ENCODE measurements at places on chromosomes 4 and X.

DNA sequence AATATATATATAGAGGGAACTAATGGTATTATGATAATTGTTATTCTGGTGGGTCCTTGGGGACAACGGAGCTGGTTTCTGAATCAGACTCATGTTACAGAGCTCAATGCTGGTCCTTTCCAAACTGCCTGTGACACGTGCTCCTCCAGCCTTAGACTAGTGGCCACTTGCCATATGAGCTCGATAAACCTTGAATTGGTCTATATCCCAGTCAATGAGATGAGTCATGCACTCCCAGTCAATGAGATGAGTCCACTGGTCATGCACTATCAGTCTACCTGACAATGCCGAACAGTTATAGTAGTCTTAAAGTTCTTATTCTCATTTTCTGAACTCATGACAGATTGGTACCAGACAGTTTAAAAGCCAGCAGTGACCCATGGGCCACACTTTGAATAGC, 325.2 kb downstream of the LDB2 start:
- no peak for DNase-seq

- no peak for DNase-seq
Observed at GRCh38 chrX:10622197-10622596, 1.8 kb upstream of the MID1 start.

DNA sequence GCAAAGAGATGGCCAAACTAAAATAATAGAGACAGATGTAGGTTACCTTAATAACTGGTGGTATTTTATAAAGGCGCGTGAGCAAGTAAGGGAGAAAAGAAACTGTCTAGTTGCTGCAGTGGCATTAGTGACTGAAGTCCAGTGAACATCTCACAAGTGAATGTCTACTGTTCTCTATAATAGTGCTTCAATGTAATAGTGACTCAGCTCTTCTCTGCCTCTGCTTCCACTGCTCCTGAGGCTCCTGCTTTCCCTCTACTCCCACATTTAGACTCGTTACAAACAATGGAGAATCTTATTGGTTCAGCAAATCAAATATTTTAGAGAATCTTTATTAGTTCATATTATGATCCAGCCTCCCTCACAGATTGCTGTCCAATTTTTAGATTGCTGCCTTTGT, 779.1 kb upstream of the HTR2C start:
- DNase-seq: no peak

DNA sequence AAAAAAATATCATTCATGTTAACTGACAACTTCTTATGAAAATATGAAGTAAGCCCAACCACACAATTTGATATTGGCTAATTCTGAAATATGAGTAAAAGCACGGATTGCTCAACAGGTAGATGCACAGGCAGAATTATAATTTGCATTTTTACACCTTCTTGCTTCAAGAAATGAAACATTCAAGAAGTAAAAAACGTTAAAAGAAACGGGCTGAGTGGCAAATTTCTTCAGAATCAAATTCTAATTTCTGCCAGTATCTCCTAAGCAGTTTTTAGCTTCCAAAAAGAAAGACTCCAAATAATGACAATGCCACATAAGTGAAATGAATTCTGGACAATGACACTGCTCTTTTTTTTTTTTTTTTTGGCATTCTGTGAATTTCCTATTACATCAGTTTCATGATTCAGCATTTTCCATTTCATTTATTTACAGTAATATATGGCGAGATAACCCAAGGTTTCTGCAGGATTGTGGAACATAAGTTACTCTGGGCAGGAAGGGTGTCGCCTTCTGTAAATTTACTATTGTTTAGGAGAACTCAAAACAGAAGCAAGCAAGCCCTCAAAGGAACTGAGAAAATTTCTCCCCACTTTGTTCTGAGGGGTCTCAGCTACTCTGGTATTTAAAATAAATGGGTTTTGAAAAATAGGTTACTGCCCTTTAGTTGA, 1.4 kb downstream of the SEL1L3 start:
- DNase-seq: no peak

- no peak for DNase-seq
Observed at GRCh38 chrX:132809581-132809980, 148.8 kb downstream of the HS6ST2 start.

- DNase-seq: no peak
Observed at GRCh38 chr4:2082118-2082517, 23.0 kb downstream of the NAT8L start.

DNA sequence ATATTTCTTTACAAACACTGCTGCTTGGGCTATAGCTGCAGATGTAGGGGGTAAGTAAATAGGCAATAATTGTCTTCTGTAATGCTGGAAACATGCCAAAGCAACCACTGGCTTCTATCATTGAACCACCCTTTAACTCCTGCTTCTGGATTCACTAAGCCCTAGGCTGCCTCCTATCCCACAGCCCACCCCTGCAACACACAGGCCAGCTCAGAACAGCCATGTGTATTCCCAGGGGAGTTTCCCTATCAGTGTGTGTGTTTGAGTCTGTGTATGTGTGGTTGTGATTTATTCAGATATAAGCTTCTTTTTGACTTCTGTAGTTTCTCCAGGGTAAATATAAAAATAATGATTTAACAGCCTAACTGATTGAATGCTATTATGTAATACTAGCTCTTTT, 291.3 kb downstream of the PCDH10 start:
- no peak for DNase-seq

DNA sequence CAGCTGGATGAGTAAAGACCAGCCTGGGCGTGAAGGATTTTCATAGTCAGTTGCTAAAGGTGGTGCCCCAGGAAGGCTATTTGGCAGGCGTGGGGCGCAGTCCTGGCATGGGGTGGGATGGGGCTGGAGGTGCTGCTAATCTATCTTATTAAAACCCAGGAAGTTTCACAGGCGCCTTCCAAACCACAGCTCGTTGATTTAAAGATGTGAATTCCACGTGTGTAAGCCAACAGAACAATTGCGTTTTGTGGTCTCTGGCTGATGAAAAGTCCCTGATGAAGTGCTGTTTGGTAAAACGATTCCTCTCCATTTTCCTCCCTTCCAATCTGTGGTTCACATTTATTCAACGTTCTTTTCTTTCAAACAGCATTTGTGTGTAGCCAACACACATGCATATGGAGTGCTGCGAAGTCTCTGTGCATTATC, 105.0 kb downstream of the TBL1X start:
- DNase-seq: no peak

DNA sequence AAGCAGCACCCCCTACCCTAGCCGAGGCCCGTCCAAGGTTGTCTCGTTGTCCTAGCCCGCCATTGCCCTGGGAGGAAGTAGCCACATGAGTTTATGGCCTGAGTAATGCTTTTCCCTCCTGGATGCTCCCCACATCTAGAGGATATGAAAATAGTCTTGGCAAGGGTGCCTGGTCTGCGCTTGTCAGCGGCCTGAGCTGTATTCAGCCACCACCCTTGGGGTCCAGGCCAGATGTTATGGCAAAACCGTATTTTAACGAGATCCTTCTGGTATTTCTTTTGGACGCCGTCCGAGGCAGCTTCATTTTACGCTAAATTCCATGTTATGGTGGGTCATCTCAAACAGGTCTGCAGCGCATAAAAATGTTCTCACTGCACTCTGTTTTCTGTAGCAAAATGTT, 89.3 kb downstream of the GPR143 start:
- DNase-seq: no peak

GRCh38 chrX:154378059-154378798, 866 bp upstream of the EMD start:
- no peak for DNase-seq

DNA sequence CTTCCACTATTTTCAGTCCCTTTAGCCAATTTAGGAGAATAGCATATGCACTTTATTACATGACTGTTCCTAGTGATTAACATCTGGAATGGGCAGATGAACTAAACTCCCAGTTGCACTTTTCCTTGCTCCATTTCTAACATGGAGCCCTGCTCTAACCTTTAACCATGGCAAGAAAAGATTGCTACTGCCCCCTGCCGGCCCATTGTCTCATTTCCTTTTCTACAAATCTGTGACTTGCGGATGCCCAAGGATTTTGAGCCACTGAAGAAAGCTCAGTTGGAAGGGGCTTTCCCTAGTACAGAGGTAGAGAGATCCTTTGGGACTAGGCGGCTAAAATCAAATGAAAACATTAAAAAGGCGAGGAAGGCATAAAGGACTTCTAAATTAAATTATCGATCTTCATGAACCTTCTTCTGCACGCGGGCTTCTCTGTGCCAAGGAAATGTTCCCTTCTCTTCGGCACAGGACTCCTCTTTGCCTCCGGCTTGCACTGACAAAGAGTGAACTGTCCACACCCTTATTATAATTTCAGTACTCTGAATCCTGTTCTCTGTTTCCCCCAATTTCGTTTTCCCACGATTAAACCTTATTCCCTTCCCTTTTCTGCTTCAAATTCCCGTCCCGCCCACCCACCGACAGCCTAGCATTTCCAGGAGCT, 577 bp upstream of the GLRA2 start:
- DNase-seq: peak; percentile 60

DNA sequence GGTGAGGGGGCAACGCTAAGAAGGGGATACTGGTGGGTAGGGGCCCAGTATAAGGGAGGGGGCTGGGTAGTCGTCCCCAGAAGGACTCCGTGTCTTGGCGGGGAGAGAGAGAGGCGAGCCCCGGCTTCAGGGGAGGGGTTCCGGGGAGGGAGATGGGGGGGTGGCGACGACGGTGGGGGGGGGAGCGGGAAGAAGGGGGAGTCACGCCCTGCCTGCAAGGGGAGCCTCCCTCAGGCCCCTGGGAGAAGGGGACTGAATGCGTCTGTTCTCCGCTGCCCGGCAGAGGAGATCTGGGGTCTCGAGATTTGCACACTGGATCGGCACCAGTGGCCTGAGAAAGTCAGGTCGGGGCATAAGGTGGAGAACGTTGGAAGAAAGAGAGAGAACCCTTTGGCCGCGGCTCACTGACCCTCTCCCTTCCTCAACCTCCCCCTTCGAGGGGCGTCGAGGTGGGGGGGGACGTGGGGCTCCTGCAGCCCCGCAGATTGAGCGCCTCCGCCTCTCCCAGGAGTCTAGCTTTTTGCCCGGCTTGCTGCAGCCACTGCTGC, 609 bp upstream of the BCORL1 start:
- no peak for DNase-seq

DNA sequence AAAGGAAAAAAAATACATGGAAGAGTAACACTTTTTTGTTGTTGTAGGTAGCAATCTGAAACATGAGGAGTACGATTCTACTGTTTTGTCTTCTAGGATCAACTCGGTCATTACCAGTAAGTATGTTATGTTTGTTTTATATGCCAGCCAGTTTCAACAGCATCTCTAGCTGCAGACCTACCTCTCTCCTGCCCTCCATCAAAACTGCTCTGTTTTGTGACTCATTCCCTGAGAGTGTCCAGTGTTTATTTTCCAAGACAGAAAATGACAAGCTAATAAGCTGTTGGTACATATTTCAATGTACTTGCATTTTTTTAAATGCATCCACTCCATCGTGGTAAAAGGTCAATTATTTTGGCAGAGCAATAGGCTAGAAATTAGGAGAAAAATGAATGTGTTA, 347 bp downstream of the AMTN start:
- peak; percentile 79 for DNase-seq

DNA sequence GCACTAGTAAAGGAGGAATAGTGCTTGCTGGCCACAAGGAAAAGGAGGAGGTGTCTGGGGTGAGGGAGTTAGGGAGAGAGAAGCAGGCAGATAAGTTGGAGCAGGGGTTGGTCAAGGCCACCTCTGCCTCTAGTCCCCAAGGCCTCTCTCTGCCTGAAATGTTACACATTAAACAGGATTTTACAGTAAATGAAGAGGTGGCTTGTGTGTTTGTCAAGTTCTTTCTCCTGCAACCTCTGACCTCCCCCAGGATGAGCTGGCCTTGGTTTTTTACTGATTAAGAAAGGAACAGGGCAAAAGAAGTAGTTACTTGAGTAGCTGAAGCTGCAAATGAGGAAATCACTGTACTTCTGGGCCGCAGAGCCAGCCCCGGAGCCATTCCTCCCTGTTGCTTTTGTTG, 2.0 kb downstream of the GJB1 start:
- no peak for DNase-seq

GRCh38 chr4:126451237-126451873, 1136.6 kb downstream of the FAT4 start:
- no peak for DNase-seq

- DNase-seq: no peak
Observed at GRCh38 chr4:43587758-43588157, 695.2 kb downstream of the GRXCR1 start.

GRCh38 chrX:99901091-99901490, 509.0 kb downstream of the PCDH19 start:
- no peak for DNase-seq

DNA sequence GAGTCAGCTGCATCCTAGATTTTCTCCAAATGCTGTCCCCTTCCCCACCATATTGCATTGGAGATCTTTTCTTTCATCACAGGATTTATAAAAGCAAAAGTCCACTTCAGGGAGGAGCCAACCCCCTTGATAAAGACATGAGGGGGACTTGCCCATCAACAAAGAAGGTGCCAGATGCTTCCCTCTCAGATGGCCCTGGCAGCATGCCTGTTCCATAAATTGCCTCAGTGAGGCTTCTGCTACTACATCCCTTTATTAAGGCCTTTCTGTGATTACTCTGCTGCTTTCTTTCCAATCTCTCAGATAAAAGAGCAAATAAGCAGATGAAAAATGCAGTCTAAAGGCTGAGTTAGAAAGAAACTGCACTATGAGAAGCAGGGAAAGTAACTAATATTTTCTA, 511.6 kb downstream of the PACRGL start:
- no peak for DNase-seq

- no peak for DNase-seq
Observed at GRCh38 chr4:154511981-154512380, 20.4 kb upstream of the DCHS2 start.

DNA sequence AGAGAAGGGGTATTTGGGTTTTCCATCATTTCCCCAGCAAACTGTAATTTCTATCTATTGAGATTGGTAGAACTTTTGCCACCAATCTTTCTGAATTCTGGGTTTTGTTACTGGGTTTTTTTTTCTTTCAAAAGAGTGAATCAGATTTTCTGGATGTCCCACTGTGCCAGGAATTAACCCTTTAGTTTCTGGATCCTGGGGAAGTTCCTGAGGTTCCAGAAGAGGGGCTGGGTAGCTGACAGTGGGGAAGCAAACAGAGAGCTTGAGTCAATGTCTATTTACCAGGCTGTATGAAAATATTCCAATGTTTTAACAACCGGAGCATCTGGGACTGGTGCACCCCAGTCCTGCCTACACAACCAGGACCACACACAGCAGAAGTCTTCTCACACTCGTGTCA, 25.8 kb upstream of the SOD3 start:
- DNase-seq: no peak

DNA sequence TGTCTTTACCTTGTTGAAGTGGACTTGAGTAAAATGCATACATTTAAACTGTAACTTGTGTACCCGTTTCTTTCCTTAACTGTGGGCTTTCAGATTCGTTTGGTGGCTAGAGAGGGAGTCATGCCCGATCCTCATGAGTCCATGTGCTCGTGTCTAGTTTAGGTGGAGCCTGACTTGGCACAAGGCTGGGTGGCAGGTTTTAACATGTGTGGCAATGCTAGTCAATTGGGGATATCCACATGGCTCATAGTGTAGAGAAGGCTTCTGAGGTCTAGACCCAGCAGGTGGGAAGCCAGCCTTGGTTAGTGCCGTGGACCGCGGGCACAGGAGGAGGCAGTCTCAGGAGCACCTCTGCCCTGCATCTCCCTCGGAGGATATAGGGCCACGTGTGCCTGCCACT, 48.5 kb upstream of the CLCN4 start:
- peak; percentile 44 for DNase-seq
